HuH-7 (cell line): ENCODE measurements at places on chromosomes 16 and 17.

- DNase-seq, result no peak
Measured at GRCh38 chr17:17225901-17226300, 11.1 kb downstream of the FLCN start.

DNA sequence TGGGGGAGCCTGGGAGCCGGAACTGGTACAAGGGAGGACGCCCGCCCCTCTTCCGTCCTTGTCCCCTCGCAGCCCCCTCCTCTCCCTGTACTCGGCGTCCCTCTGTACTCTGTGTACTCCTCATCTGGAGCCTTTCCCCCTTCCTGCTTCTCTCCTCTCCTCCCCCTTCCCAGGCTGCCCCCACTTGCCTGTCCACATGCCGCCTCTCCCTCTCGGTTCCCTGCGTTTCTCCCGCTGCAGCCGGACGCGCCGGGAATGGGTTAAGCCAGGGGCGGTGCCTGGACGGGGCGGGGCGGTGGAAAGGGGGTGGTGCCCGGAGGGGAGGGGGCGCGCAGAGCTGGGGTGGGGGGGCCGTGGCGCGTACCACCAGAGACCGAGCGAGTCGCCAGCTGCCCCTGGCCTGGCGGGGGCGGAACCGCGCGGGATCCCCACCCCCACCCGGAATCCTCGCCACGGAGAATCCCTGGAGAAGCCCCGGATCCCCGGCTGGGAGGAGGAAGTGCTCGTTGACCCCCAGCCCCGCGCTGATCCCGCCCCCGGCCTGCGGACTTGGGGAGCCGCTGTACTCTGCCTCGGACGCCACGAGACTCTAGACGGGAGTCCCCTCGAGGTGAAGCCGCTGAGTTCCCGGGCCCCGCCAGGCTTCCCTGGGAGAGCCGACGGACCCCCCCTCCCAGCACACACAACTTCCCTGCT lies 22.6 kb downstream of the GJD3 start:
- DNase-seq, result peak; percentile 88

- no peak for DNase-seq
Measured at GRCh38 chr16:2115591-2115973, 20.1 kb downstream of the PKD1 start.

DNA sequence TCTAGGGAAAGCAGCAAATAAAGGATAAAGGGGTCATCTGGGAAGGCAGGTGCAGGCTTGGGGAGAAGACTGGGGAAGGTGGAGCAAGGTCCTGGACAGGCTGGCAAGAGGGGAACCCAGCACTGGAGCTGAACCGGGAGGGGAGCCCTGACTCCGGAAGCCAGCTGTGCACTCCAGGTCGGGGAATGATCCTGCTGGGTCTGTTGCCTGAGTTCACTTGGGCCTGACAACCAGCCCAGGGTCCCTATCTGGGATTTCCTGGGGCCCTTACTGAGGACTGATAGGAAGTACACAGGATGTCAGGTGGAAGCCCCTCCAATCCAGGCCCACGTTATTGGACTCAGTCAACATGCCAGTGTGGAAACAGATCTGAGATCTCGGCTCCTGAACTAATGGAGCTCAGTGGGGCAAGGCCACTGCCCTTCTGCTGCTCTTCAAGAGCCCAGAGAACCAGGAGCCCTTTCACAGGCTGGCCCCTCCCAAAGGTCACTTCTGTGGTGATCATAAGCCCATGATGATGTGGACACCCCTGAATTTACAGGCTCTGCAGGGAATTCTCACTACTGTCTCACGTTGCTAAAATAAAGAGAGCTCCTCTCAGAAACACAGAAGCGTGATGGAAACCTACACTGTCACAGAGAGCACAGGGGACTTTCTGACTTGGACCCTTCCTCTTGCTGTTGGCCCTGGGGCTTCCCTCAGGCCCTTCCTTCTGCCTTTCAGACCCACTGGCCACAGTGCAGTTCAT lies 19.9 kb upstream of the PITPNM3 start:
- DNase-seq, result no peak

DNA sequence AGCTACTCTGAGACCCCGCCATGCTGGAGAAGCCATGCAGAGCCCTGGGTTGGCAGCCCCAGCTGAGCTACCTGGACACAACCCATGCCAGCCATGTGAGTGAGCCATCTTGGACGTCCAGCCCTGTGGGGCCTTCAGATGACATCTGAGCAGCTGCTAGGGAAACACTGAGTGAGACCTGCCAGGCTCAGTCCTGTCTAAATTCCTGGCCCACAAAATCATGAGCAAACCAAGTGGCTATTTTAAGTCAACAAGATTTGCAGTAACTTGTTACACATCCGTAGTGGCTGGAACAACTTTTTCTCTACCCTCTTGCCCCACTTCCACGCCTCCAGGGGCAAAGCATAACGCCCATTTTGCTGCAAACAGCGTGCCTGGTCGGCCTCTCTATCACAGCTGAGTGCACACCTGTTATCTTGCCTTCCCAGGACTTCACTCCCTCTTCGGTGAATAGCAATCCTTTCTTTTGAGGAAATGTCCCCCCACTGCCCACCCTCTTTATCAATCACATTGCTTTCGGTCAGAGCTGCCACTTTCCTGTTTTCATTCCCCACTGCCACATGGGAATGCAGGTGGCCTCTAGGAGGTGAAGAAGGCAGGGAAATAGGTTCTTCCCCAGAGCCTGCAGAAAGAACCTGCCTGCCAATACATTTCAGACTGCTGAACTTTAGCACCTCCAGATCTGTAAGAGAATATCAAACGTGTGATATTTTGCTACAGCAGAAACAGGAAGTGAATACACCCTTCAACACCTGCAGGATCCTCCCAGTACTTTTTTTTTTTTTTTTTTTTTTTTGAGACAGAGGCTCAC lies 7.4 kb upstream of the SCIMP start:
- no peak for DNase-seq

DNA sequence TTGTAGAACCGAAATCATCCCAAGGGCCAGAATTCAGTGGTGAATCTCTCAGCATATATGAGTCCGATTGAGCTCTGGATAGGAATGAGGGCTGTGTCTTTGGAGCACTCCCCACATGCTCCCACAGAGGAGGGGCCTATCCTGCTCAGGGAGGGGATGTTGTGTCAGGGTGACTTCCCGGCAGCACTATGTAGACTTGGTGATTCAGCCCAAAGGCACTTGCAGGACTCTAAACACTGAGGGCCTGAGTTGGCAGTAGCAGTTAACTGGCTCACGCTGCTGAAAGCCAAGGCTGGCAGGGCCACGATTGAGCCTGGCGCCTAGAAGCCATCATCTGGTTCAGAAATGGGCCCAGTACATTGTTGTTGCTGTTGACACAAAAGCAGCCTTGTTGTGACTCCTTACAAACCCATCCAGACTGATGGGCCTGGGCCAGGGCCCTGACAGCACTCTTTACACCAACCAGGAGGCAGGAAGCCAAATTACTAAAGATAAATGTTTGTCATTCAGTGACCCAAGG lies 31.9 kb downstream of the NMT1 start:
- DNase-seq, result no peak

DNA sequence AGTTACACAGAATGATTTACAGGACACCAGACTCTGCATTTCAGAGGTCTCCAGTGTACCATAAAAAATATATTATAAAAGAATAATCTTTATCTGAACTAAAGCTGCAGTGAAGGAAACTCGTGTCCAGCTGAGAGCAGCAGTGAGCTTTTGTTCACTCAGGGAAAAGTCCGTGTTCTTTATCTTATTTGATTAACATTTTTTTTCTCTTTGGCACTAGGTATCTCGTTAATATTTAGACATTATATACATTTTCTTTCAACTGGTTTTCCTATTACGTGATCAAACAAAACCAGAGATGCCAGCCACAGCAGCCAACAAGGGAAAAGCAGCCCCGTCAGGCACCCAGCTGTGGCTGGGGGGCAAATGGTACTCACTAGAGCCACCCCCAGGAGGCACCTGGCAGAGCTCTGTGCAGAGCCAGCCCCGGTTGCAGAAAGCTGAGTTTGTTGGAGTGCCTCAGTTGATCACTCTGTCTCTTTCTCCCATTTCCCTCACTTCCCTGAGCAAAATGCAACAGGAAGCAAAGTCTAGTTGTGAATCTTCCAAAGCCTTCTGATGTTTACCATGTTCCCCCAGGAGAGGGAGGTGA lies 1.1 kb upstream of the HS3ST4 start:
- no peak for DNase-seq

GRCh38 chr16:85187447-85187846 lies 75.2 kb upstream of the CIBAR2 start:
- no peak for DNase-seq

DNA sequence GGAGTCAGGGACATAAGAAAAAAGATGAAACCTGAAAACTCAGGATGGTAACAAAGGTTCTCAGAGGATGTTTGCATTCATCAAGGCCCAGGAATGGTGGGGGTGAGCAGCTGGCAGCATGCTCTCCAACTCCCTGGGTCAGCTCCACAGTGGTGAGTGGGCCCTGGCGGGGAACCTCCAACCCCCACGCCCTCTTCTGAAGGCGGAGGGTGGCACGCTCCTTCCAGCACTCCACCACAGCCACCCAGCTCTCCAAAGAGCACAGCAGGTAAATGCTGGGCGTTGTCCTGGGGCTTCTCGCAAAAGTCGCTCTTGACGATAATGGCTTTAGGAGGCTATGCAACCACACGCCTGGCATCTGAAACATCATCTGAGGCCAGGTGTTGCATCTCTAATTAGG lies 173.8 kb downstream of the C16orf78 start:
- DNase-seq, result no peak

DNA sequence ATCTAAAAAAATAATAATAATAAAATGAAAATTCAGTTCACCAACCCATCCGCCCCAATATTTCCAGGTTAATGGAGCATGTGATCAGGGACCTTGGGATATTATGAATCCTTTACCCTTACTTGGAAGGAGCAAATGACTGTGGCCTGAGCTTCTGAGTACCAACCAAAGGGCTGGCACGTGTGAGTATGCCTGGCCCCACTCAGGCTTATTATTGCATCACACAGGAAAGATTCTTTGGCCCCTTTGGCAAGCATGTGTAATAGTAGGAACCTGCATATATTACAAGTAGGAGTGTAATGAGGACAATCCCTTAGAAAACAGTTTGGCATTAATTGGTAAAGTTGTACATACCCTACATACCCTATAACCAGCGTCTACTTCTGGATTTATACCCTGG lies 7.2 kb upstream of the C17orf78 start:
- no peak for DNase-seq

DNA sequence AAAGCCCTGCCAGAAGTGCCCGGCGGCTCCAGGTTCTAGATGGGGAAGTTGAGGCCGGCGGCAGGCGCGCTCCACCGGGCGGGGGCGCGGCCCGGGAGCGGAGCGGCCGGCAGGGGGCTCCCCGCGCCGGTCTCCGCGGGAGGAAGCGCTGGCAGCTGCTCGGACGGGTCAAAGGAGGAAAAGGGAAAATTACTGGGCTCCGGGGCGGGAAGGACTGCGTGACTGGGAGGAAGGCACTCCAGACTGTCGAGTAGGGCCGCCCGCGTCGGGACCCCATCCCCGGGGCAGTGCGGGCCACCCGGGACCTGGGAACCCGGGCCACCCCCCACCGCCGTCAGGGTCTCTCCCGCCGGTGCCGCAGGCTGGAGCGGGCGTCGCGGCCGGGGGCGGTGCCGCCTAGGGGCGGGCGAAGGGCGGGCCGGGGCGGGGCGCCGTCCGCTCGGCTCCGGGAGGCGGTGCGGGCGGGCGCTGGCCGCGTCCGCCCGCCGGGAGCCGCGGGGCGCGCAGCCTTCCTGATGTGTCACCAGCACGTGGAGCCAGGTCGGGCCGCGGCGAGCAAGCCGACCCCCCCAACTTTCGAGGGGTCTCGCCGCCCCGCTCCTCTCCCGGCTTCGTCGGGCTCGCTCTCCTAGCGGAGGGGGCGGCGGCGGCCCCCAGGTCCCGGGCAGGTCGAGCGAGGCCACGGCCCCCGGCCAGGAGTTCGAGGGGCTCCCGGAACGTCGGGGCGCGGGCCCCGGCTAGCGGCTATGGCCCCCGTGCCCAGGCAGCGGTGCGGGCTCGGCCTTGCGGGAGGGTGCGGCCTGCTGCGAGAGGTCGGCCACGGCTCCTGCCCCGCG lies 167.5 kb downstream of the RAB11FIP4 start:
- DNase-seq, result peak; percentile 83

DNA sequence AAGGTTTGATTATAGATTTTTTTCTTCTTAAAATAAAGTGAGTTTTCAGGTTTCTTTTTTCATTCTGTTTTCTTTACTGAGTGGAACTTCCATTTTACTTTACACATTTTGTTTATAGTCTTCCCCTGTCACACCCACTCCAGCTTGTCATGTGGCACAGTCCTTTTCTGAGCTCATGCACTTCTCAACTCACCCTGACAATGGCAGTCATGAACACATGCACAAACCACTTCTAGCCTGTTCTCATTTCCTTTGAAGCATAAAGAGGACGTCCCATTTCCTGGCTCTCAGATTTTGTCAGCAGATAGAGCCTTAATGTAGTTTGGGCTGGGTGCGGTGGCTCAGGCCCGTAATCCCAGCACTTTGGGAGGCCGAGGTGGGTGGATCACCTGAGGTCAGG lies 168.0 kb downstream of the AHSP start:
- DNase-seq, result no peak

- DNase-seq, result no peak
Measured at GRCh38 chr16:1907226-1907860, 10.9 kb downstream of the HS3ST6 start.

DNA sequence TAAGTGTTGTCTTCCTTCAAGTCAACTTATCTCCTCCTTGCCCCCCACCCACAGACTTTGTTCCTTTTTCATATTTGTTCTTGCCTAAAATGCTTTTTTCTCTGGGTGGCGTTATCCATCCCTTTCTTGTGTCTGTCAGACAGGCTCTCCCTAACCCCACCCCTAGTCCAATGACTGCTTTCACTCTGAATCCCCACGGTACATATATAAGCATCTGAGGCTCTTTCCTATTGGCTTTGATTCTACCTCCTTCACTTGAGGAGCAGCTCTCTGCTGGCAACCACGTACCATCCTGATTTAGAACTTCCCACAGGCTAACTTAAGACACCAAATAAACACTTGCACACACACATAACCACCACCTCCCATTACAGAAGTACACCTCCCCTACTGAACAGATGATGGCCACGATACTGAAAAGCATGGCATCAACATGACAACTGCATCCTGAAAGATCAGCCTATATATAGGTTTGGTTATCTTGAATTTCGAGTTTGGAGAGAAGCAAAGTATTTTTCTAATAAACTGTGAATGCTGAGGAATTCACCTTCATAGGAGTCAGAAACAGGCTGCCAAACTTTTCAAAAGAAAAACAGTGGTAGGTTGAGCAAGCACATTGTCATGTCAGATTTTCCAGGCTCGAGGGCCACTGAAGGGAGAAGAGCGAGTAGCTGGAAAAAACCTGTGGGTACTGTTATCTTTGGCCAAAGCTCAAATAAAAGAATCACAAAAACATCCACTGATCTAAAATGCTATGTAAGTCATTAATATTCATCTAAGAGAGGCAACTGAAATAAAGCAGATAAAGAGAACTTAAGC lies 24.3 kb downstream of the STAT3 start:
- no peak for DNase-seq
